Breast epithelium (tissue), 4 donors: ENCODE measurements at places on chromosomes 1 and 21. TPM values are rescaled to one million over a fixed set of nuclear protein-coding genes. Genes with fewer than 3 reads are reported as not detected.

DNA sequence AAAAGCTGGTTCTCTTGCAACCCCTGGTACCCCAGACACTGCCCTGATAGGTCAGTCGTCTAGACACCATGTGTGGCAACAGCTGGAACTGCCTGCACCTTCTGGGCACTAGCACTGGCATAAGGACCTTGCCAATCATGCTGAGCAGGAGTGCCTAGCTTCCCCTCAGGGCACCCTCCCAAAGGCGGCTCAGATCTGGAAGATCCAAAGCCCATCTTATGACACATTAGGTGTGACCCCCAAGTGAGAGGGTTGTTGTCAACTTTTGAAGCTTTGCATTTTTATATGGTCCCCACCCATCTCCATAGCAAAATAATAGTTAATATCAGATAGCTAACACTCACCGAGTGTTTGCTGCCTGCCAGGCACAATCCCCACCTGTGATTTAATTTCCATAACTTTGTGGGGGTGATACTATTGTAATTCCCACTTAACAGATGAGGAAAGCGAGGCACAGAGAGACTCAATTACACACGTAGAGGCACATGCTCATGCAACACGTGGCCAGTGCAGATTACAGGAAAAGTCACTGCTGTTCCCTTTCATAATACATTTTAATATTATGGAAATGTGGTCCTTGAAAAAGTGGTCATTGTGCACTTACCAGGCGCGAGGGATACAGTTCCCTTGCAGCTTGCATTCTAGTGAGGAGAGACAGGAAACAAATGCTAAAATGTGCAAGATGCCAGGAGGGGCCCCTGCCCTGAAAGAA lies 25.8 kb downstream of the EXOC8 start:
- H3K4me1 ChIP-seq: no peaks in the 10 kb centered on the region
- no peak overlapping the region for H3K27ac ChIP-seq
- H3K27me3 ChIP-seq: no peaks in the 10 kb centered on the region
- H3K36me3 ChIP-seq: no peaks in the 10 kb centered on the region
- no peak for DNase-seq

DNA sequence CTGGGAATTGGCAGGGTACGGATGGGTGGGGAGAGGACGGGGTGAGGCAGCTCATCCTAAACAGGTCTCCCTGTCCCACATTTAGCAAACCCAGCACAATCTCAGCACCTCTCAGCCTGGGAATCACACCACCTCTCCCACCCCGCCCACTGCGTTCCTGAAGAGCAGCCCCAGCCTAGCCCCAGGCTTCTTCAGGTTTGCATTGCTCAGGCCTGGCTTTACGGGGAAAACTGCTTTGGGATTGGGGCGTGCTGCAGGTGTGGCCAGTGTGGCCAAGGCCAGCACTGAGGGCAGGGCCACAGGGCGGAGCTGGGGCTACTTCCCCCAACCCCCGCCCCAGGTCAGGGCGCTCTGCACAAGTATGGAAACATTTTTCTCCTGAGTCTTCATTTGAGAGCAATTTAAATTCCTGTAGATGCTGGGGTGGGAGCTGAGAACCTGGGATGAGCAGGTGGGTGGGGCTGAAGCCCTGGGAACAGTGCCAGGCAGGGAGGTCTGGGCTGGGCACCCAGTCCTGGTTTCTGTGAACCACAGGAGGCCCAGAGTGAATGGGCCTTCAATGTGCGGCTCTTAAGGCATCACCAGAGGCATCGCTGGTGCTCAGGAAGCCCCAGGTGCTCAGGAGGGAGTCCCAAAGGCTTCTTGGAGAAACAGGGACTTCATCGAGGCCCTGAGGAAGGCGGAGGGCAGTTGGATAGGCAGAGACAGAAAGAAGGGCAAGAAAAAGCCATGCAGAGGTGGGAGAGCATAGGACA lies 24.1 kb downstream of the TNNT2 start:
- no peak for DNase-seq
- no peaks in the 10 kb centered on the region for H3K27me3 ChIP-seq
- H3K4me1 ChIP-seq: no peaks in the 10 kb centered on the region
- H3K4me3 ChIP-seq: no peak overlapping the region
- no peak overlapping the region for H3K27ac ChIP-seq
- no peaks in the 10 kb centered on the region for H3K36me3 ChIP-seq

DNA sequence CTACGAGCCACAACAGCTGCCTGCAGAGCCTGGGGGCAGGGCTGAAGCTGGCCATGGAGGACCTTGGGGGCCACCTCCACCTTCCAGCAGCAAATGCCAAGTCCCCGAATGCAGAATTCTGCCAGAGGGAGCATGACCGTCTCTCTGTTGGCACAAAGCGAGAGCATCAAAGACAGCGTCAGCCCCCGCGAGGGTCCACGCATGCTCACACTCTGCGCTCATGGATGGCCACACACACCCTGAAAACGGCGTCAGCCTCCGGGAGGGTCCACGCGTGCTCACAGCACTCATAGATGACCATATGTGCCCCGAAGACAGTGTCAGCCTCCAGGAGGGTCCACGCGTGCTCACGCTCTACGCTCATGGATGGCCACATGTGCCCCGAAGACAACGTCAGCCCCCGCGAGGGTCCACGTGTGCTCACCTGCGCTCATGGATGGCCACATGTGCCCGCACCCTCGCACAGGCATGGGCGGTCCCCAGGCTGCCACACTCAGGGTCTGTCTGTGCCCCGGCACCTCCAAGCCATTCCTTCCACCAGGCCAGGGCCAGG lies 46.5 kb downstream of the MORN1 start:
- no peak overlapping the region for H3K27ac ChIP-seq
- no peak overlapping the region for H3K4me3 ChIP-seq
- no peaks in the 10 kb centered on the region for H3K27me3 ChIP-seq
- no peaks in the 10 kb centered on the region for H3K36me3 ChIP-seq
- DNase-seq: no peak

DNA sequence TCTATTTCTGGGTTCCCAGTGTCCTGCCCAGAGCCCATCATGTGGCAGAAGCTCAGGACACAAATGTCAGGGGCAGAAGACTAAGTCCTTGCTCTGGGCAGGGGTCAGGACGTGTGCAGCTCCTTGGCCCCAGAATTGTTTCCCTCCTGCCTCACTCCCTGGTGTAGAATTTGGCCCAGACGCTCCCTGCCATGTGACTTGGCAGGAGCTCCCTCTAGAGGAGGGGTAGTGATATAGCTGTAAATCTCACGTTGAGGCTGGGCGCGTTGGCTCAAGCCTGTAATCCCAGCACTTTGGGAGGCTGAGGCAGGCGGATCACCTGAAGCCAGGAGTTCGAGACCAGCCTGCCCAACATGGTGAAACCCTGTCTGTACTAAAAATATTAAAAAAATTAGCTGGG lies 91.2 kb downstream of the UBIAD1 start:
- H3K4me1 ChIP-seq: no peaks in the 10 kb centered on the region
- no peak overlapping the region for H3K27ac ChIP-seq
- no peak overlapping the region for H3K4me3 ChIP-seq
- DNase-seq: no peak

- H3K4me1 ChIP-seq: peaks cover 22% of the 10 kb centered on the region
- H3K27ac ChIP-seq: no peak overlapping the region
- DNase-seq: no peak
- H3K4me3 ChIP-seq: no peak overlapping the region
Observed at GRCh38 chr1:8461351-8462110, 143.6 kb downstream of the SLC45A1 start.

GRCh38 chr21:32413015-32413504 lies 554 bp downstream of the EVA1C start:
- peaks cover 25% of the 10 kb centered on the region for H3K4me1 ChIP-seq
- H3K36me3 ChIP-seq: no peaks in the 10 kb centered on the region
- H3K27ac ChIP-seq: peak overlapping the region; percentile 99

DNA sequence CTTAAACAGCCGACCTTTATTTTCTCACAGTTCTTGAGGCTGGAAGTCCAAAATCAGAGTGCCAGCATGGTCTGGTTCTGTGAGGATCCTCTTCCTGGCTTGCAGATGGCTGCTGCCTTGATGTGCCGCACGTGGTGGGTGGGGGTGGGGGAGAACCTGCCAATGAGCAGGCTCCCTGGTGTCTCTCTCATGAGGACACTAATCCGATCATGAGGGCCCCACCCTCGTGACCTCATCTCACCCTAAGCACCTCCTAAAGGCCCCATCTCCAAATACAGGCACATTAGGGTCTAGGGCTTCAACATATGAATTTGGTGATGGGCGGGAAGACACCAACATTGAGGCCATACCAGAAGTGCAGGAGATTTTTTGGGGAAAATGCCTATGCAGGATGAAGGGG lies 37.8 kb downstream of the ACTN2 start:
- no peaks in the 10 kb centered on the region for H3K27me3 ChIP-seq
- no peak overlapping the region for H3K27ac ChIP-seq
- no peak for DNase-seq

DNA sequence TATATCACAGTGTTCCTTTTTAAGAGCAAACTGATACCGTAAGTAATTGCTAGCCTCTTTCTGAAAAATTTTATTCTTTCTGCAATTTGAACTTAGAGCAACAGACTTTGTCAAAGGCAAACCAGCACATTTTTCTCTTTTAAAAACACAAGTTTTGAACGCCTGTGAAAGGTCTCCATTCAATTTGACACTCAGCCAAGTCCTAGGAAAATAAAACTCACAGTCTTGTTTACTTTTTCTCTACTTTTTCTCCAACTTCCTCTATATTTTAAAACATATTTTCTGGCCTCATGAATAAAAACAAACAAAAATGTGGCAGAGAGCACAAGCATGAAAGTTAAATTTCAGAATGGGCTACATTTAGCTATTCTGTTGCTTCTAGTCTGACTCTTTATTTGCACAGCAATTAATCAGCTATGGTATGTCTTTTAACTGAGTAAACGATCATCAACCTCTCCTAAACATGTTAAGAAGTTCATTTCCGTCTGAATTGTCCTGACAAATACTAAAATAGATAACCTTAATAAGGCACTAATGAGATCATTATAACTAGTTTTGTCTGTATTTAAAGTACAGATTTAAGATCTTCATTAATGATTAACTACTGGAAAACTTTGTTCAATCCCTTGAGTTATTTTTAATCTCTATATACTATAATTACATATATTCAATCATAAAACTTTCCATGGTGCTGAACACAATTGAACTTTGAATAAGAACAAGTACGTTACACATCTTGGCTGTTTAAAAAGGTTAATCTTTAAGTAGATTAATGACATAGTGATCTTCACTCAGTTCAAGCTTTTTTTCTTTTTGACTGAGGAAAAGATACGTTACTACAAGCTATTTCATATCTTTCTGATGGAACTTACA lies 550.6 kb downstream of the PTBP2 start:
- H3K27me3 ChIP-seq: no peaks in the 10 kb centered on the region
- H3K36me3 ChIP-seq: no peaks in the 10 kb centered on the region
- DNase-seq: no peak
- no peaks in the 10 kb centered on the region for H3K4me1 ChIP-seq
- no peak overlapping the region for H3K27ac ChIP-seq
- H3K4me3 ChIP-seq: no peak overlapping the region

DNA sequence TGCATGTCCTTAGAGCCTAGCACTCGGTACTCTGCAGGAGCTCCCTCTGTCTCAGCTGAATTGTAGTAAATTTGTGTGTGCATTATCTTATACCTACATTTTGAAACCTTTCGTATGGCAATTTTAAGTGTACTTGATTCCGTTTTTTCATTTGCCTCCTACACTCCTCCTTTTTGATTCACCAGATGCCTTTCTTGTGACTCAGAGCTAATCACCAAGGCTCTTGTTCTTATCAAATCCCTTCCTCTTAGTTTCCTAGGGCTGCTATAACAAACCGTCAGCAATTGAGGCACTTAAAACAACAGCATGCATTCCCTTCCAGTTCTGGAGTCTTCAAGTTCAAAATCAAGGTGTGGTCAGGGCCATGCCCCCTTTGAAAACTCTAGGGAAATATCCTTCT lies 261.0 kb downstream of the ASTN1 start:
- no peak for DNase-seq
- H3K4me1 ChIP-seq: no peaks in the 10 kb centered on the region
- no peak overlapping the region for H3K27ac ChIP-seq
- no peaks in the 10 kb centered on the region for H3K36me3 ChIP-seq

- H3K36me3 ChIP-seq: no peaks in the 10 kb centered on the region
- no peak overlapping the region for H3K27ac ChIP-seq
- DNase-seq: no peak
Observed at GRCh38 chr1:227849251-227849650, 33.8 kb downstream of the PRSS38 start.

The TDRD5 gene
- total RNA-seq: 5.7 TPM

The C1orf56 gene
- 4.6 TPM for total RNA-seq

The ERRFI1 gene
- total RNA-seq: 207 TPM
